Activated CD4-positive, alpha-beta T cell treated with anti-CD3 and anti-CD28 coated beads, Interleukin-2, Interleukin-4, amounts not matched to agents 100 ng/mL and 50 ng/mL, durations not matched to agents 16 hours and 8 hours (primary cell): ENCODE measurements at places on chromosomes 6 and 20.

- DNase-seq = no peak
Measured at GRCh38 chr20:8876366-8876765, 192.5 kb upstream of the PLCB4 start.

- no peak for DNase-seq
Measured at GRCh38 chr20:2169456-2170088, 67.9 kb downstream of the STK35 start.

DNA sequence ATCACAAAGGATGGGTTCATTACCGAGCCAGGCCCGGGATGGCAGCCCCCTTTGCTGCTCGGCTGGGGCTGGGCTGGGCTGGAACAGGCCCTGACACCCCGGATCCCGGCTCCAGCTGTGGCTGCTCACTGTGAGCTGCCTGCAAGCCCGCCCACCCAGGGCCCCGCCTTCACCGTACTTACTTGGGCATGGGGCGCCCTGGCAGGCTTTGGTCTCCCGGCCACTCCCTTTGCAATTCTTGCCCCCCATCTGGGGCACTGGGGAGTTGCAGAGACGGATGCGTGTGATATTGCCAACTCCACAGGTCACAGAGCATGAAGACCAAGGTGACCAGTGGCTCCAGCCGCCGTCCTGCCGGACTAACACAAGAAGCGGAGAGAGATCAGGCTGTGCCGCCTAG, 16.7 kb downstream of the THBS2 start:
- no peak for DNase-seq

- DNase-seq = peak; percentile 10
Measured at GRCh38 chr6:97437087-97437486, 154.1 kb upstream of the MMS22L start.

DNA sequence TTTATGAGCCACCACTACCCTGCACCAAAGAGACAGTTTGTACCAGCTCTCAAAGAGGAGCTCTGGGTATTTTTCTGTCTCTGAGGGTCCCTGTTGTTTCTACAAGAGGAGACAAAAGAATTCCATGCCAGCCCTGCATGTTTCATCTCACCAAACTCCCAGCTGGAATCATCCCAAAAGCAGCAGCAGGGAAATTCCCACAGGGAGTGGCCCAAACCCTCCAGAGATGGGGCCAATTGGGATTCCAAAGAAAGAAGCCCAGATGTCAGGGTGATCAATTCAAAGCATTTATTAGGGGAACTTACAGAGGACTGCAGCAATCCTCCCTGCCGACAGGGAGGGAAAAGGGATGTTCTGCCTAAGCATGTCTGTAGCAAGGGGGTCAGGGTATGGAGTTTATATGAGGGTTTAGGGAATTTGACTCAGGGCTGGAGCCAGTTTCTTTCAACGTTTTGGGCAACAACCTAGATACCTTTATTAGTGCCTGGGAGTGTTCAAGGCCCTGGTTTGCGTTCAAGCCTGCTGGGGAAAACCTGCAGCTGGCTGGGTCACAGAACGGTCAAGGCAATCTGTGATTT, 47.2 kb downstream of the MUC22 start:
- DNase-seq = no peak

DNA sequence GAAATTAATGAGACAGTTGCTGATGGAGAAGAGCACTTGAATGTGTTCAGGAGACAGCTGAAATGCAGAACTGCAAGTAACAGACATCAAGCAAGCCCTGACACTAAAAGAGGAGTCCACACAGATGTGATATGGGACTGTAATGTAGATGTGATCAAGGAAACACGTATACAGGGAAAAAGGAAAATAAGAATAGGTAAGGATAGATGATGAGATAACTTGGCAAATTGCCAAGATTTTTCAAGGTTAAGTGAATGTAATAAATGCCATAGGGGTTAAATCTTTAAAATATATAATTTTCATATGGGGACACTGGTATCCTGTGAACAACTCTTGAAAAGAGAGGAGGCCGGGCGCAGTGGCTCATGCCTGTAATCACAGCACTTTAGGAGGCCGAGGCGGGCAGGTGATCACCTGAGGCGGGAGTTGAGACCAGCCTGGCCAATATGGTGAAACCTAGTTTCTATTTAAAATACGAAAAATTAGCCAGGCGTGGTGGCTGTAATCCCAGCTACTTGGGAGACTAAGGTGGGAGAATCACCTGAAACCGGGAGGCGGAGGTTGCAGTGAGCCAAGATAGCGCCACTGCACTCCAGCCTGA, 7.2 kb upstream of the SNX14 start:
- DNase-seq = no peak

DNA sequence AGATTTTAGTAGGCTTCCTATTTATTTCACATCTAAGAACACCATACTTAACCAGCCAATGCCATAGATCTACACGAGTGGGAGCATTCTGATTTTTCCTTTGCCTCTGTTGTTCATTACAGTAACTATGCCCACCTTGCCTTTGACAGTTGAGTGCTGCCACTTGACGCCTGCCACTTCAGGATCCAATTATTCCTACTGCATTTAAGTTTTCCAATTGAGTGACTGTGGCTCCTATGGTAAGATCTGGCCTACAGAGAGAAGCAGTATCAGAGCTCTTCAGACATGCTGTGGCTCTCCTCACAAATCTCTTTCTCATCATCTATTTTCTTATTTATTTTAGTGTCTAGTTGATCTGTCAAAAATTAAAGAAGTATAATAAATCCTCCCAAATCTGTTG, 403.0 kb upstream of the SPTLC3 start:
- DNase-seq = no peak

DNA sequence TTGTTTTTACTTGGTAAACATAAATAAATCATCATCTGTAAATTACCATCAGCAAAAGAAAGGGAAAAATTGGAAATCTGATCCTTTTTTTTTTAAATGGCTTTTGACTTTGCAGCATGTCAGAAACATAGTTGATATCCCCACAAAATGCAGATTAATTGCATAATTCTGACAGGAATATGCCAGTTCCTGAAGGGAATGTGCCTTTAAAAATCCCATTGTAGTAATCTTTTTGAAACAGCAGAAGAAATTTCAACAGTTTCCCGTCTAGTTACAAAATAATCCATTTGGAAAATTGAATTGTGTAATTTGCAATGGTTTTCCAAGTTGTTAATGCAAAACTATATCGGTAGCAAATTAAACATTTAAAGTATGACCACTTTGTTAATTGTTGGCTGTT, 95.2 kb downstream of the DOK5 start:
- no peak for DNase-seq
